Endothelial cell (in vitro differentiated cells): ENCODE measurements at places on chromosomes 12 and 14.

DNA sequence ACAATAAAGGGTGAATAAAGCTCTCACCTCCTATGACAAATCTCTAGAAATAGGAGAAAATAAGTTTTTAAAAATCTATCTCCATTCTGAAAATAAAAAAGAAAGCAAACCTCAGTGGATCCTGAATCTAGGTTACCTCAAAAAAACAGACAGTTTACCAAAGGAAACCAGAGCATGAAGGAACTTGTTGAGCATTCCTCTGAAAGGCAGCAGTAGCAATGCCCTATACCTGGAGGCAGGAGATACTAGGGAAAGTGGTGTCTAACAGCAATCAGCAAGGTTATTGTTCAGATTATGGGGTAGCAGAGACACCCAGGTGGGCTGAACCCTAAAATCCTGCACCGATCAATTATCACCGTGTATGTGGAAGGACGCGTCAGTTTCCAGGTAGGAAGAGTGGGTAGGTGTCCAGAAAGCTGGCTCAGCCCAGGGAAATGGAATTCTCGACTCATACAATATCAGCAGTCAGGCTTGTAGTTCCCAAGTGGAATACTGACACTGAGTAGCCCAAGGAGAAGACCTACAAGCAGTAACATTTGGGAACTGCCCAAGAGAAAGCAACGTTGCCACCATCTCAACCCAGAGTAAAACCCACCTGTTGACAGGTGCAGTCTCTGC is 128.3 kb downstream of the ST8SIA1 start:
- DNase-seq = no peak

DNA sequence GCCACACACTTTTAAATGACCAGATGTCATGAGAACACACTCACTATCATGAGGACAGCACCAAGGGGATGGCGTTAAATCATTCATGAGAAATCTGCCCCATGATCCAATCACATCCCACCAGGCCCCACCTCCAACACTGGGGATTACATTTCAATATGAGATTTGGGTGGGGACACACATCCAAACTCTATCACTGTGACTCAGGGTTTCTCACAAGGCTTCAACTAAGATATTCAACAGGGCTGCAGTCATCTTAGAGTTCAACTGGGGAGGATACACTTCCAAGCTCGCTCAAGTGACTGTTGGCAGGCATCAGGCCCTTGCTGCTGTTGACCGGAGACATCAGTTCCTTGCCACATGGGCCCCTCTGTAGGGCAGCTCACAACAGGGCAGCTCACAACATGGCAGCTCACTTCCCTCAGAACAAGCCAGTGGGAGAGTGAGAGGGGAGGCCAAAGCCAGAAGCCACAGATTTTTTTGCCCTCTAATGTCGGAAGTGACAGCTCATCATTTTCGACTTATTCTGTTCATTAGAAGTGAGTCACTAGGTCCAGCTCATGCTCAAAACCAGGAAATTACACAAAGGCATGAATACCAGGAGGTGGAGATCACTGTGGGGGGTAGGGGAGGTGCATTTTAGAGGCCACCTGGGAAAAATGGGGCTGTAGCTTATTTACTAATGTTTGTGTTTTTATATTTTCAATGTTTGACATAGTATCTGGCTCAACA is 50.8 kb upstream of the PTHLH start:
- DNase-seq = no peak

GRCh38 chr12:8680533-8680932 is 17.3 kb upstream of the RIMKLB start:
- DNase-seq = no peak

- no peak for DNase-seq
These were observed 56.2 kb upstream of the NID2 start for GRCh38 chr14:52124791-52125684.

DNA sequence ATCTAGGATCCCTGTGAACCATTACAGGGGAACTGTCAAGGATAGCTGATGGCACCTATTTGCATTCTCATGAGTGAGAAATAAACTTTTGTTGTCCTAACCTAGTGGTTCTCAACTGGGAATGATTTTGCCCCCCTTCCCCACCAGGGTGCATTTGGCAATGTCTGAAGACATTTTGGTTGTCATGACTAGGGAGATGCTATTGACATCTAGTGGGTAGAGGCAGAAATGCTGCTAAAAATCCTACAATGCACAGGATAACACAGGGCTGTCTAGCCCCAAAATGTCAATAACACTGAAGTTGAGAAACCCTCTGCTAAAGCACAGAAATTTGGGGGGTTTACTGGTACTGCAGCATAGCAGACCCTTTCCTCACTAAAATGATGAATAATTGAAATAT is 140.9 kb upstream of the SRRM4 start:
- DNase-seq = no peak

DNA sequence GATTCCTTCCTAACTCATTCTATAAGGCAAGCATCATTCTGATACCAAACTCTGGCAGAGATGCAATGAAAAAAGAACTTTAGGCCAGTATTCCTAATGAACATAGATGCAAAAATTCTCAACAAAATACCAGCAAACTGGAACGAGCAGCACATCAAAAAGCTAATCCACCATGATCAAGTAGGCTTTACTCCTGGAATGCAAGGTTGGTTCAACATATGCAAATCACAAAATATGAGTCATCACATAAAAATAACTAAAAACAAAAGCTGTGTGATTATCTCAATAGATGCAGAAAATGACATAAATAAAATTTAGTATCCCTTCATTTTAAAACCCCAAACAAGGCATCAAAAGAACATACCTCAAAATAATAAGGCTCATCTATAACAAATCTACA is 98.9 kb downstream of the ACSS3 start:
- no peak for DNase-seq

DNA sequence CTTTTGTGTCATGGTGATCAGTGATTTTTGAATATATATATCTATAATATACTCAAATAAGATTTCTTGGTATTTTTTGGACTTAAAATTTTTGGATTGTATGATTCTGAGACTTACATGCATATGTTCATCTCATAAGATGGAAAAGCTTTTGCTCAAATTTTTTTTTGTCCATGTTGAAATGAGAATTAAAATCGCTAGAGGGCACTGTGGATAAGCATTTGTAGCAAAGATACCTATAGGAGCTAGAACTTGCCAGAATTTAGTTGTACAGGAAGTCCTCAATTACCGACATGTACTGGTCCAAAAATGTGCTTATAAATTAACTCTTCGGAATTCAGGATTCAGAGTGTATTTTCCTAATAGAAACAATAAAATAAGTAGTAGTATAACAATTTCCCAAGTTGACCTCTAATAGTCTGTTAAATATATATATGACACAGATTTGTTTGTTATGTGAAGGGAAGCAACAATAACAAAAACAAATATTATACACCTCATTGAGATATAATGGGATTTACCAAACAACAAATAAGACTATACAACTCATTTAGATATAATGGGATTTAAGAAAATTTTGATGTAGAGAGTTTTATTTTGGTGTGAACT is 179.6 kb downstream of the TMEM117 start:
- DNase-seq = no peak

DNA sequence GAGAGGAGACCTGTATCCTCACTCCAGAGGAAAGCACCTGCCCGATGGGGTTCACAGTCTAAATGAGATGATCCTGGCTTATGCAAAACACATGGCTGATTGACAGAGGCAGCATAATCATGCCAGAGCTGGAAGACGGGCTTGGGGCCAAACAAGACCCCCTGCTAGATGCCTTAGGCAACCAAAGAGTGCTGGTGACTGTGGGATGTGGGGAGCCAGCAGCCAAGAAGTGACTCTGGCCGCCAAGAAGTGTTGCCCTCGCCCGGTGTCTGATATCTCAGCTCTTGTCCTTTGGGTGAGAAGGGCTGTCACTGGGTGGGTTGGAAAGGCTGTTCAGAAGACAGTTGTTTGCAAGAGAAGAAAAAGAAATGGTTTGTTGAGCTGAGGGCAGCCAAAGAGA is 56.7 kb downstream of the PLEKHG3 start:
- no peak for DNase-seq

- no peak for DNase-seq
These were observed 16.7 kb downstream of the NT5DC3 start for GRCh38 chr12:103824290-103824689.

DNA sequence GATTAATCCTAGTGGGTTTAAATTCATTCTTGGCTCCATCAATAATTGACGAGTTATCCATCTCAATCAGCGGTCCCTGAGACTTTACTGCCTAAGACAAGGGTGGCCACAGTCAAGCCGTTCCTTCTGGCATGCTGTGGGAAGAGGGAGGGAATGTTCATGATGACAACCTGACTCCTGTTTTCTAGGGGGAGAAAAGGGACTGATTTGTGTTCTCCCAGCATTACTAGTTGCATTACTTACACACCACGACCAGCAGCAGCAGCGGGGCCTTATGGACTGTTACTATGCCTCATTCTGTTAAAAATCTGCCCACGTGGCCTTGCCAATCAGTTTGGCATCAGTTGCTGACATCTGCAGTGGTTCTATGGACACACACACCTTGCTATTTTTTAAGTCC is 29.9 kb downstream of the PLEKHG7 start:
- no peak for DNase-seq

GRCh38 chr12:87585882-87586557 is 443.2 kb downstream of the C12orf50 start:
- no peak for DNase-seq

GRCh38 chr14:44945264-44945663 is 16.5 kb downstream of the KLHL28 start:
- DNase-seq = no peak

- DNase-seq = no peak
These were observed 6.8 kb downstream of the MAP1LC3B2 start for GRCh38 chr12:116565963-116566362.

DNA sequence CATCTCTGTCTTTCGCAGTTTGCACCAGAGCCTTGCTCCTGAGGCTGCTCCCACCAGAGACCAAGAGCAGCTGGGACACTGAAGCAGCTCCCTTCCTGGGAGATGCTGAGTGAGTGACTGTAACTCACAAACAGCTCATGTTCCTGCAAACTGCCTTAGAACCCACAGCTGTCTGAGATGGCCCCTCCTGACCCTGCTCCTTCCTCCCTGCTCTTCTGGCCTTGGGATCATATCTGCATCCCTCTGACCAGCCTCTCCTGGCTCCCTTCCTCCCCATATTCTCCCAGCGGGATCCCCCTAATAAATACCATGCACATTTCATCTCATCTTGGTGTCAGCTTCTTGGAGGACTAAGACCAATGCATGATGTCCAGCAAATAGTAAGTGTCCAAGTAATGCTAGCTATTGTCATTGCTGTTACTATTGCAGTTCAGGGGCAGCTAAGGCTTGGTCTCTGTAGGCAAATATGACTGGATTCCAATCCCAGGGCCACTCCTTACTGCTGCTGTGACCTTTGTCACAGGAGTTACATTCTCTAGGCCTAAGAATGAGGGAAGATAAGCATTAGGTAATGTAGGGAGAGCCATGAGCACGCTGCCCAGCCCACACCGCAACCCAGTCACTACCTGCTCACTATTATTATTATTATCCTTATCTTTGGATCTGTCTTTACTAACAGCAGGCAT is 47.9 kb downstream of the SYNE3 start:
- no peak for DNase-seq

DNA sequence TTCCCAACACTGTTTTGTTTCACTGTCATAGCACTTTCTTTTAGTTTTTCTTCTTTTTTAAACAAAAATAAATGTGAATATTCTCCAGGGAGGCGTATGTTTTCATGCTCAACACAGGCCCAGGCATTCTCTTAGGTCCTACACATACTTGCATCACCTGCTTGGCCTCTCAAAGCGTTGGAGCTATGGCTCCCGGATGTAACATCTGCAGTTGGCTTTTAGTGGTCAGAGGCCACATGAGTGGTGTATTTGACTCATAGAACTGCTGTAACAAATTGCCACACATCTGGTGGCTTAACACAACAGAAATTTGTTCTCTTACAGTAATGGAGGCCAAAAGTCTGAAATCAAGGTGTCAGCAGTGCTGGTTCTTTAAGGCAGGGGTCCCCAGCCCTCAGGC is 44.6 kb upstream of the VRK1 start:
- no peak for DNase-seq

DNA sequence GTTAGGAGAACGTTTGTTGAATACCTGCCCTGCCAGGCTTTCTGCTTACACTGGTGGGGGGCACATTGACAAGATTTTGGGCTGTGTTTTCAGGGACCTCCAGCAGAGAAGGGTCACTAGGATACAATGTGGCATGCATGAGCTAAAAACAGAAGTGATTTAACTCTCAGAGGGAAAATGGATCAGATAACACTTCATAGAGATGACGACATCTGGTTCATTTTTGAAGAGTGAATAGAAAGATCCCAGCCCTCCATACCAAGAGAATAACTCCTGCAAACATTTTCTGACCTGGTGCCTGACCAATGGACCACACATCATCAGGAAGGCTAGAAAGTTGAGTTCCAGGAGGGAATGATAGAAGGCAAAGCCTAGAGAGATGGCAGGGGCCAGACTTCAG is 33.7 kb downstream of the CKB start:
- DNase-seq = no peak

GRCh38 chr12:67910360-67911274 is 78.6 kb upstream of the IFNG-AS1 start:
- no peak for DNase-seq

DNA sequence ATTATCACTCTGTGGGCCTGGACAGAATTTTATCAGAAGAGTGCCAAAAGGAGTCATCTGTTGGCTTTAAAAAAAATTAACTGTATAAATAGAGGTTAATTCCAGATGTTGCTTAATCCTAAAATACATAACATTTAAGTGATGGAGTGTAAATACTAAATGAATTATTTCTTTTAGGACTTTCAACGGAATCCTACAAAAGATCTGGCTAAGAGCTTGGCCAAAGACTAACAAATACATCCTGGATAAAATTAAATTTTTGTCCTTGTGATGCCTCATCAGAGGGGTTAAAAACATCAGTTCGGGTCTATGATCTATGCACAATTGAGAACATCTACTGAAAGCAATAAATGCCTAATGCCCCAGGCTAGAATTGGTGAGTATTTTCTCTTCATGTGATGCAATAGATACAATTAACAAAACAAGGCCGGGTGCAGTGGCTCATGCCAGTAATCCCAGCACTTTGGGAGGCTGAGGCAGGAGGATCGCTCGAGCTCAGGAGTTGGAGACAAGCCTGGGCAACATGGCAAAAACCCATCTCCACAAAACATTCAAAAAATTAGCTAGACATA is 49.8 kb upstream of the RAP1B start:
- no peak for DNase-seq

- no peak for DNase-seq
These were observed 876.4 kb upstream of the SEL1L start for GRCh38 chr14:82410064-82410463.

DNA sequence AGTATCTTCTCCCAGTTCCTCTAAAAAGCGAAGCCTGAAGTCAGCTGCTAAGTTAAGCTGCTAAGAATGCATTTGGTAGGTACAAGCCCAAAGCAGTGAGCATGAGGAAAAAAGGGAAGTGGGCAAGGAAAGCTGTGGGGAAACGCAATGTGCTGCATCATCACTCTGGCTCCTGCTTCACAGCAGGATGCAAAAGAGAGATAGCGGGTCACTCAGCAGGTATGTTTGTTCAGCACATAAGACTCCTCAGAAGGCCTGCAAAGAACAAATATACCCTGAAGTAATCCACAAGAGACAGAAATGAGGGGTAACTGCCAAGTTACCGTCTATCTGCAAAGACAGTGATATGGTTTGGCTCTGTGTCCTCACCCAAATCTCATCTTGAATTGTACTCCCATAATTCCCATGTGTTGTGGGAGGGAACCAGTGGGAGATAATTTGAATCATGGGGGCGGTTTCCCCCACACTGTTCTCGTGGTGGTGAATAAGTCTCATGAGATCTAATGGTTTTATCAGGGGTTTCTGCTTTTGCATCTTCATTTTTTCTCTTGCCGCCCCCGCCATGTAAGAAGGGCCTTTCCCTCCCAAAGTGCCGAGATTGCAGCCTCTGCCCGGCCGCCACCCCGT is 127.4 kb upstream of the EGLN3 start:
- DNase-seq = no peak
